ENCODE measurements at places on chromosomes 5 and 9. TPM values are rescaled to one million over a fixed set of nuclear protein-coding genes. Genes with fewer than 3 reads are reported as not detected.

The STC2 gene
- total RNA-seq: 6.4 TPM

The BTNL3 gene
- not detected for total RNA-seq

The COL27A1 gene
- 22.1 TPM for total RNA-seq

The OGN gene
- total RNA-seq: 454 TPM

The MAML1 gene
- 11.3 TPM for total RNA-seq

The ALDH1A1 gene
- total RNA-seq: 24.5 TPM

The ANKDD1B gene
- total RNA-seq: 0.98 TPM

The FUBP3 gene
- total RNA-seq: 27.4 TPM

The TAF11L10 gene
- not detected for total RNA-seq

The GMCL2 gene
- total RNA-seq: not detected

Data from muscle of leg (tissue), 16 donors.